Lower lobe of right lung (tissue), 2 donors: ENCODE measurements at places on chromosomes 3 and 15. TPM values are rescaled to one million over a fixed set of nuclear protein-coding genes. Genes with fewer than 3 reads are reported as not detected.
A peak's percentile ranks its signal among the peaks of the same experiment; 100 is the strongest.

- peaks cover 12% of the 10 kb centered on the region for H3K27me3 ChIP-seq
- DNase-seq = no peak
- no peak overlapping the region for H3K27ac ChIP-seq
- H3K36me3 ChIP-seq = no peaks in the 10 kb centered on the region
Observed at GRCh38 chr15:72192416-72192815, 5.2 kb downstream of the GRAMD2A start.

DNA sequence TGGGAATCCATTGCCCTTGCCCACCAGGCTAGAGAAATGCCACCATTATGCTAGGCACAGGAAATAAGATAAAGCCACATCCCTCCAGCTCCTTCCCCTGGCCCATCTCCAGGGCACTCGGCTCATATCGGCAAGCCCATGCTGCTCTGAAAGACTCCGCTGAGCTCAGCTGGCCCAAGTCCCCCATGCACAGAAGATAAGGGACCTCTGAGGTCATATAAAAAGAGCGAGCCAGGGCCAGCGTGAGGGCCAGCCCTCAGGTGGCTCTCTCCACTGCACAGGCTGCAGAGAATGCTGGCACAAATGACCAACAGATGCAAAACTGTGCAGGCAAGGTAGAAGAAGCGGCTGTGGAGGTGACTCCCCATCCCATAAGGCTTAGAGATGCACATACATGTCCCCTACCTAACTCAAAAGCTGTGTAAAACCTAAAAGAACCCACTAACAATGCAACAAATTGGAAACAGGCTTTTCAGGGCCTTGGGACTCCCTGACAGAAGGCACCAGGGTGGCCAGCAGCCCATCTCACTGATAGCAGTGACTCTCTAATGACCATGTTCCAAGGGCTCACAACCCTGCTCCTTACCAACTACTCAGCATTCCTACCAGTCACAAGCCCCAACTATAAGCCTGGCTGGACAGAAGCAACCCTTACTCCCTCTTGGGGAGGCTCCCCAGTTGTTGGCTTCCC is 3.0 kb downstream of the RAB6B start:
- peaks cover 20% of the 10 kb centered on the region for H3K4me1 ChIP-seq
- no peaks in the 10 kb centered on the region for H3K36me3 ChIP-seq
- no peak overlapping the region for H3K4me3 ChIP-seq
- H3K27me3 ChIP-seq = peaks cover 22% of the 10 kb centered on the region
- H3K27ac ChIP-seq = no peak overlapping the region
- DNase-seq = peak; percentile 34

The TRIM42 gene
- total RNA-seq = not detected

The RARB gene
- total RNA-seq = 5.6 TPM

GRCh38 chr3:152039887-152040286 is 166.4 kb downstream of the SUCNR1 start:
- H3K27ac ChIP-seq = no peak overlapping the region
- no peak overlapping the region for H3K4me3 ChIP-seq

DNA sequence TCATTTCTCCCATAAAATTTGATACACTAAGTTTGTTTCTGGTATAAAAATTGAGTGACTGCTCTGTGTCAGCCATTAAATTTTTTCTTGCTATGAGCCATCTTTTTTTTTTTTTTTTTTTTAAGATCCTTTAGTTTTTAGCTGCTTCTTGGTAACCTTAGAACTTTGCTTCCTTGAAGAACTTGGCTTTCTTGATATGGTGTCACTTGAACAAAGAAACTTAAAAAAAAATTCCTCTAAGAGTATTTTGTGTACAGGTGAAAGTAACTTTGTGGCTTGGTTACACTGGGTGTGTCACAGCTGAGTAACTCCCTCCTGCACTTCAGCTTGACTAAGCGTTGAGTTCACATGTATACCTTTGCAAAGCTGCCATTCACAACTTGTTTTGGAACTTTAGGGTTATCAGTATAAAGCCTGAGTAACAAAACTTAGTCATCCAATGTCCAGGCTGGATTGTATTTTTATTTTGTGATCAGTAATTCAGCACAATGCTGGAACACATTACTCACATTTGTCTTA is 6.5 kb downstream of the CHD2 start:
- no peaks in the 10 kb centered on the region for H3K27me3 ChIP-seq
- peak overlapping the region; percentile 96 for H3K27ac ChIP-seq
- peaks cover 82% of the 10 kb centered on the region for H3K4me1 ChIP-seq
